Mesothelial cell of epicardium (in vitro differentiated cells): ENCODE measurements at places on chromosomes 13 and 19. TPM values are rescaled to one million over a fixed set of nuclear protein-coding genes. Genes with fewer than 3 reads are reported as not detected.

The CEP89 gene
- total RNA-seq: 29.0 to 35.2 TPM (median 30.2 TPM) in 3 replicates

DNA sequence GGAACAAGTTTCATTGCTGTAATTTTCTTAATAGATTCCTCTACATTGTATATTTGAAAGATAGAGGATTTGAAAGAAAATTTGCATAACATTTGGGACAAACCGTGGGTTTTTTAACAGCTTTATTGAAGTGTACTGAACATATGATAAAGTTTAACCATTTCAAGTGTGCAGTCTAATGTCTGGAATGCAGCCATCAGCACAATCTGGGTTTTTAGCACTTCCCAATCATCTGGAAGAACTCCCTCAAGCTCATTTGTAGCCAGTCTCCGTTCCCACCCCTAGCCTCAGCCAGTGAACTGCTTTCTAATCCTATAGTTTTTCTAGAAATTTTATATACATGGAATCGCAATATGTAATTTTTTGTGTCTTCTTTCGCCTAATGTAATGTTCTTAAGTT, 12.6 kb downstream of the METTL21C start:
- no peak for DNase-seq

The ZNF681 gene
- 7.3 to 9.0 TPM (median 8.8 TPM) in 3 replicates for total RNA-seq

DNA sequence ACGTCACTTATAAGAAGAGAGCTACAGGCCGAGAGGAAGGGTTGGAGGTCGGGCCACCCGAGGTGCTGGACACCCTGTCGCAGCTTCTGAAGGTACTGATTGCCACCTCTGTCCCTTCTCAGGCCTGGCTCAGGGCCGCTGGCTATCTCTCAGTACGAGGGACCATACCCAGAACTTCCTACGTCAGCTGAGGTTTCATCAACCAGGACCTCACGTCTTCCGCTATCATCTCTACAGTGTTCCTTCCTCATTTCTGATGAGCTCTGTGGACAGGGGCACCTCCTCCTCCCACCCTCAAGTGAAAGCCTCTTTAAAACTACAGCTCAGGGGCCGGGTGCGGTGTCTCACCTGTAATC, 58.2 kb upstream of the USE1 start:
- no peak for DNase-seq

DNA sequence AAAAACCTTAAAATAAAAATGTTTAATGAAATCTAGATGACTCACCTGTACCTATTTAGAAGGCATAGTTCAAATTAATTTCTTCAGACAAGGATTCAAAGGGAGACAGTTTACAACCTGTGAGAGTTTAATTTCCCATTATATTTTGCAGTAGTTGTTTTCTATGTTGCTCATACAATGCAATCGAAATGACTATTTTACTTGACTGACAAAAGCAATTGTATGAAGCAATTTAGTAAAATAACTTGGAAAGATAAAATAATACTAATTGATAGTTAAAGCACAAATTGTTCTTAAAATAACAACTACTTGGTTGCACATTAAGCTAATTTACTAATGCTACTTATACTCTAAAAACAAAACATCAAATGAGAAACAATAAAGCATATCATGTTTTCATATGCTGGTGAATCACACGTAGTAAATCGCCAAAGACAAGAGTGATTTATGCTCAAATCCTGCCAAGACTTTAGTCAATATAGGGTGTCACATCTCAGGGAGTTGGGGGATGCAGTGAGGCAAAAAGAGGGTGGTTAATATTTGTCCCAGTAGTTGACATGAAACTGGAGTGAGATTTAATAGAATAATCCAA, 6.4 kb downstream of the DACH1 start:
- DNase-seq: no peak

GRCh38 chr19:14979476-14980255, at the start of gene SLC1A6:
TSS of gene SLC1A6 (minus strand) at chr19:14979864. CDS start at chr19:14972910, 6,954 bp downstream.
- DNase-seq: no peak

GRCh38 chr13:53405616-53406015, 377.0 kb downstream of the OLFM4 start:
- DNase-seq: no peak

DNA sequence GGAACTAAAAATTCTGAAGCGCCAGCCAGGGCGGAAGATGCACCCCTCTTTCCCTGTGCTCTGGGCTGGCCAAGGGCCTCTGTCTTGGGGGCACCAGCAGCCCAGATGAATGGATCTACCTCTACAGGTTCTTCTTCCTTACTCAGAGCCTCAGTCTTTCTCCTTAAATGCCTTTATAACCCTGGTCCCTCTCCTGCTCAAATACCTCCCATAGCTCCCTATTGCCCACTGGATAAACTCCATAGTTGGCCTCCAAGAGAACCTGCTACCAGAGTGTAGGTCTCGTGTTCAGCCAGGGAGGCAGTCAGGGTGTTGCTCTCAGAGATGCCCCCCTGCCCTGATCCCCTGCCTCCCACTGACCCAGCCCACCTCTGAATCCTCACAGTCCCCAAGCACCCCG, 30.5 kb downstream of the OR10H4 start:
- DNase-seq: no peak

GRCh38 chr13:30145709-30146367, 161.5 kb downstream of the KATNAL1 start:
- no peak for DNase-seq

GRCh38 chr13:48866249-48866648, 109.5 kb upstream of the FNDC3A start:
- DNase-seq: no peak

The SLITRK5 gene
- 2.3 to 2.7 TPM (median 2.4 TPM) in 3 replicates for total RNA-seq

DNA sequence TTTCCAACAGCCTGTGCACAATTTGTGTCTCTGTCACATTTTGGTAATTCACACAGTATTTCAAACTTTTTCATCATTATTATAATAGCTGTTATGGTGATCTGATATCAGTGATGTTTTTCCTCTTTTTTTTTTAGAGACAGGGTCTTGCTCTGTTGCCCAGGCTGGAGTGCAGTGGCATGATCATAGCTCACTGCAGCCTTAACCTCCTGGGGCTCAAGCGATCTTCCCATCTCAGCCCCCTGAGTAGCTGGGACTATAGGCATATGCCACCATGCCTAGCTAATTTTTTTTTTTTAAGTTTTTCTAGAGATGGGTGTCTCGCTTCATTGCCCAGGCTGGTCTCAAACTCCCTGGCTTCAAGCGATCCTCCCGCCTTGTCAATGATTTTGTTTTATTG, 5.8 kb downstream of the MARK4 start:
- no peak for DNase-seq

The ATCAY gene
- 0.18 TPM in 1 of 3 replicates, not detected in the others for total RNA-seq

DNA sequence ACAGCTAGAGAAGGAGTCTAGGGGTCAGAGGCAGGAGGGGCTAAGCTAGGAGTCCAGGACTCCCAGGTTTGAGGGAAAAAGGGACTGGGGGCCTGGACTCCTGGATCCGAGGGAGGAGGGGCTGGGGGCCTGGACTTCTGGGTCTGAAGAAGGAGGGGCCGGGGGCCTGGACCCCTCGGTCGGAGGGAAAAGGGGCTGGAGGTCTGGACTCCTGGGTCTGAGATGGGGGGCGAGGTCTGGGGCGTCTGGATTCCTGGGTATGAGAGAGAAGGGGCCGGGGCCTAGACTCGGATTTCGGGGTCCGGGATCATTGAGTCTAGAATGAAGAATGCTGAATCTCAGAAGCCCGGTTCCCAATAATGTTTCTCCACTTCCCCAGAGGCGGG, 18.5 kb downstream of the BRSK1 start:
- no peak for DNase-seq

DNA sequence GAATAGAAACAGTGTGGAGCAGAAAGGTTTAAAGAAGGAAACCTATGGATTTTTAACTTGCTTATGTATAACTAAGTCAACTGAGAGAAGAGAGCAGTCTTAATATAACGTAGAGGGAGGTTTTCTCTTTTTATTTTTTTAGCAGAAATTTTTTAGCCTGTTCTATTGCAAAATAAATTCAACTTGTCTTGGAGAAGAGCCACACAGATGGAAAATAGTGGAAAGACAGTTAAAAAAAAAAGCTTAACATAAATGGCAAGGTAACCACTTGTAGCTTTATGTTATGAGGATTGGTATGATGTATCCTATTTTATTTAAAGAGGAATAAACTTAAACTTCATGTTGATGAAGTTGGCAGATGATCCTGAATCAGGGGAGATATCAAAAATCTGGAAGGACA, 312.4 kb downstream of the SHISA2 start:
- no peak for DNase-seq

- DNase-seq: no peak
Observed at GRCh38 chr13:23949200-23949599, 51.9 kb upstream of the C1QTNF9B start.

The APC2 gene
- total RNA-seq: 2.3 to 2.8 TPM (median 2.4 TPM) in 3 replicates

The ELSPBP1 gene
- total RNA-seq: 1.0 TPM in 1 of 3 replicates, not detected in the others

DNA sequence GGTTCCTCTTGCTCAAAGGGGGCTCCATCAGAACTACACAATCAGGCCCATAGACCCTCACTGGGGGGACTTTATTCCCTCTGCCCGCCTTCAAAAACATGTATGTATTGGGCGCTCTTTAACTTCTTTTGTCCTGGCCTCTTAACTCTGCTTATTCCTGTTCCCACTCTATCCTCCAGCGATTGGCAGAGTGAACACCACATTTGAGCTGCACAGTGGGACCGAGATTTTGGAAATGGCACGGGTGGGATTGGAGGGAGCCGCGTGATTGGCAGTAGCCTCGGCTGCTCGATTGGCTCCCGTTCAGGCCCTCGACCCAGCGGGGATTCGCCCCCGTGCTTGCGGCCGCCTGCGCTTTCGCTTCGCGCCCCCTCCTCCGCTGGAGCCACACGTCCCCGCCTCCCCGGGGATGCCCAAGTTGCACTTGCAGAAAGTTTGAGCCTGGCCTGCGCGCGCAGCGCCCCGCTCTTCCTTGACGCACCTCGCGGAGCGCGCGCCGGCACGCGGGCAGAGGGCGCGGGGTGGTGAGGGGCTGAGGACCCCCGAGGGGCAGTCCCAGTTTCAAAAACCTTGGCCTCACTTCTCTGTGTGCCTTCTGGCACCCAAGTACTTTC, at the start of gene ZIC5:
Gene ZIC5 (minus strand): TSS at position 192 of the 614 bp plus-strand sequence. CDS start 164 bp downstream, at position 28.
- no peak for DNase-seq

DNA sequence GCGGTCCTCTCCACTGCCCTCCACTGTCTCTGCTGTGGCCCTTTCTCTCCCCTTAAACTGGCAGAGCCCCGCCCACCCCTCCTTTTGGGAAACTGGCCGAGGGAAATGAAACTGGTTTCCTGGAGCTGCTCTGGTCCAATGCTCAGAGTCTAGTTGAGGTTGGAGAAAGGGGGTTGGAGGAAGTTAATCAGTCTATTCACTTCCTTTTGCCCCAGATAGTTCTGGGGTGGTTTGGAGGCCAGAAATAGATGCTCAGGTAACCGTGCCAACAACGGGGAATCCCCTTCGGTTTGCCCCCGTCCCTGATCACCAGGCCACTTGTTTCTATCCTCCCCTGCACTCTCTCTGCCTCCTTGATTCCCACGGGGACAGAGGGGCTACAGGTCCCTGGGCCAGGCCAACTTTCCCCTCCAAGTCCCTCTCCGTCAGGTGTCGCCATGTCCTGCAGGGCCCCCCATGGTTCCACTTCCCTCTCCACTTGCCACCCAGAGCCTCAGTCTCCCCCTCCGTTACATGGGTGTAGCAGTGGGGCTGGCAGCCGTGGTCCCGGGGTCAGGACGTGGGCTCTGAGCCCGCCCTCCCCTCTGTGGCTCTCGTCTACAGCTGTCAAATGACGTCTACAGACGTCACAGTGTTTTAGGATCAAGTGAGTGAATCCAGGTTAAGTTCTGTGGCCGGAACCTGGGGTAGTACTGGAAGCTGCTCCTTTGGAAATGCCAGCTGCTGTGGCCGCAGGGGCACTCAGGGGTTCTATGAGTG, at the start of gene IL4I1:
Gene IL4I1 (minus strand): TSS at position 25 of the 759 bp plus-strand sequence. CDS start 727 bp downstream, outside the sequence.
- DNase-seq: no peak

The FLT1 gene
- total RNA-seq: 4.9 to 6.5 TPM (median 5.5 TPM) in 3 replicates

The KIR3DL1 gene
- not detected in 3 replicates for total RNA-seq

DNA sequence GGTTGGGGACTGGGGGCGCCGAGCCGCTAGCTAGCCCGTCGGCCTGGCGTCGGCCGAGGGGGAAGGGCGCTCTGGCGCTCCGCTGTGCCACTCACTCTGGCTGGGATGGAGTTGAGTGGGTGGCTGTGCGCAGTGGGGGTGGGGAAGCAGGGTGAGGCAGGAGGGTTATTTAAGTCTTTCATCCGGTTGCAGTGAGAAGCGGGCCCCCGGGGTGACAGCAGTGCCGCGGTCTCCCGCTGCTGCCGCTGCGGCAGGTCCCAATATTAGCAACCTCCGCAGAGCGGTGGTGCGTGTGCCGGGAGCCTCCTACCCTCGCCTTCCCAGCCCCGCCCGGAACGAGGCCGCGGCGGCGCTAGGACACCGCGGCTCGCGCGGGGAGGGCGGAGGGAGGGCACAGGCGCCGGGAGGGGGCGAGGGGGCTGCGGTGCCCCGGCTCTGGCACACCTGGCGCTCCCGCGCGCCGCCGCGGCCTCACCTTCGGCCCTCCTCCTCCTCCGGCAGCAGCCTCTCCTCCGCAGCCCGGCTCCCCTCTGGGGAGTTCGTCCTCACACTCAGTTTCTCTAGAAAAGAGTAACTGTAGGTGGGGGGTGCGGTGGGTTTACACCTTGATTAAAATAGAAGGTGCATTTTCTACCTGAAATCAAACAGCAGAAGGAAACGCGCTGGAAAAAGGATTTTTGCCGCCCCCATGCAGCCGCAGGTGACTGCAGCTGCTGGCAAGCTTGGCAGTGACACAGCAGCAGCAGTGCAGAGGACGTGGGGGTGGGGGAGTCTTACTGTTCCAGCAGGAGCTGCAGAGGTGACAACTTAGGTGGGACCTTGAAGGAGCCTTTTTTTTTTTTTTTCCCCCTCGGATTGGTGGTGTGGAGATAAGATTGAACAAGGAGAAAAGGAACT, 4.5 kb downstream of the FGF9 start:
- no peak for DNase-seq

GRCh38 chr13:111905609-111905945, 161.4 kb upstream of the SOX1 start:
- DNase-seq: no peak

DNA sequence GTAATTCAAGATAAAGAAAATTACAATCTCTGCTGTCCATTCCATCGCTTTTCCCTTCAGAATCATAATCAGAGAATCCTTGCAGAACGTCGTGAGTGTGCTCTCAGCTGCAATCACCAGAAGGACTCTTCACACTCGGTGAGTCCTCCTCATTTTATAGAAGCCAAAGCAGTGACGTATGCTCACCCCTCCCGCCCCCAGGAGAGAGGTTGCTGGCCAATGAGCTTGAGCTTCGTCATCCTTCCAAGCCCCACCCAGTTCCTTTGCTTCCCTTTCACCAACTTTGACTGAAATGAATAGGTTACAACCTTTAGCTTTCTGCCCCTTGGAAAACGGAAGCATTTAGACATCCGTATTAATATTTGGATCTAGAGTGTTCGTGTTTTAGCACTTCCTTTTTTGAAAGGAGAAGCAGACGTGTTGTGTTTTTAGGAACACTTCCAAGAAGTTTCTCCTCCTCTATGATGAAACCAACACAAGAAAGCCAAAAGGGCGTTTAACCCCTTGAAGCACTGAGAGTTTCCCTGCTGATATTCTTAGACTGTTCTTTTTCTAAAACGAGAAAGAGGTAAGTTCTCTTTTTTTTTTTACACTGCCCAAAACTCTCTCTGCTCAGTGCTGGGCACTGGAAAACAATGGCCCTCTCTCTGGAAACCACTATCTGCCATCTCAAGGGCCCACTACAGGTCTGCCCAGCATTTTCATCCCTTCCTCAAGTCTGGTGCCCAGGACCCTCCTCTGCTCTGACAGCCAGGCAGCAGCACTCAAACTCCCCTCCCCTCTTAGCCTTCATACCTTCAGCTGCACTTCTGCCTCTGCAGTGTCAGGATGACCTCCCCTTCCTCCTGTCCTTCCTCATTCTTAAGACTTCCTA, 44.3 kb upstream of the CEACAM21 start:
- DNase-seq: no peak

The ZNF773 gene
- total RNA-seq: 9.3 to 9.7 TPM (median 9.4 TPM) in 3 replicates

The LILRB2 gene
- not detected in 3 replicates for total RNA-seq

The PALM gene
- total RNA-seq: 80.5 to 87.1 TPM (median 86.9 TPM) in 3 replicates

- no peak for DNase-seq
Observed at GRCh38 chr19:19050104-19050503, 13.7 kb upstream of the SLC25A42 start.
